Left lung (tissue), 14 donors: ENCODE measurements at places on chromosomes 1 and 21. TPM values are rescaled to one million over a fixed set of nuclear protein-coding genes. Genes with fewer than 3 reads are reported as not detected.

Gene CRNN
- not detected for total RNA-seq

Gene OR2L3
- total RNA-seq = not detected

Gene PPP1R8
- total RNA-seq = 34.4 TPM

Gene FCER1G
- total RNA-seq = 329 TPM

Gene WNT4
- 1.8 TPM for total RNA-seq

Gene MX1
- total RNA-seq = 66.3 TPM

Gene NHLH1
- total RNA-seq = 0.26 TPM

Gene IFI44
- 58.4 TPM for total RNA-seq

Gene RGS16
- 11.0 TPM for total RNA-seq

Gene OR2T11
- total RNA-seq = not detected

Gene GJB5
- total RNA-seq = 0.21 TPM

Gene OPRD1
- total RNA-seq = not detected

Gene FOXD2
- 0.35 TPM for total RNA-seq

Gene CLDN19
- total RNA-seq = not detected

Gene TCEA3
- total RNA-seq = 28.3 TPM

Gene DRAXIN
- total RNA-seq = 0.61 TPM

Gene CLCA2
- total RNA-seq = 0.42 TPM

Gene RGSL1
- not detected for total RNA-seq

Gene TRIM67
- total RNA-seq = not detected

Gene SPRR2B
- total RNA-seq = not detected

Gene TTLL10
- total RNA-seq = 0.17 TPM

Gene SPRR2G
- total RNA-seq = not detected
